HFFc6 (cell line): ENCODE measurements at places on chromosomes 5 and 9. TPM values are rescaled to one million over a fixed set of nuclear protein-coding genes. Genes with fewer than 3 reads are reported as not detected.

SLC28A3 gene
- 0.35 to 0.58 TPM (median 0.56 TPM) in 3 replicates for total RNA-seq

DNA sequence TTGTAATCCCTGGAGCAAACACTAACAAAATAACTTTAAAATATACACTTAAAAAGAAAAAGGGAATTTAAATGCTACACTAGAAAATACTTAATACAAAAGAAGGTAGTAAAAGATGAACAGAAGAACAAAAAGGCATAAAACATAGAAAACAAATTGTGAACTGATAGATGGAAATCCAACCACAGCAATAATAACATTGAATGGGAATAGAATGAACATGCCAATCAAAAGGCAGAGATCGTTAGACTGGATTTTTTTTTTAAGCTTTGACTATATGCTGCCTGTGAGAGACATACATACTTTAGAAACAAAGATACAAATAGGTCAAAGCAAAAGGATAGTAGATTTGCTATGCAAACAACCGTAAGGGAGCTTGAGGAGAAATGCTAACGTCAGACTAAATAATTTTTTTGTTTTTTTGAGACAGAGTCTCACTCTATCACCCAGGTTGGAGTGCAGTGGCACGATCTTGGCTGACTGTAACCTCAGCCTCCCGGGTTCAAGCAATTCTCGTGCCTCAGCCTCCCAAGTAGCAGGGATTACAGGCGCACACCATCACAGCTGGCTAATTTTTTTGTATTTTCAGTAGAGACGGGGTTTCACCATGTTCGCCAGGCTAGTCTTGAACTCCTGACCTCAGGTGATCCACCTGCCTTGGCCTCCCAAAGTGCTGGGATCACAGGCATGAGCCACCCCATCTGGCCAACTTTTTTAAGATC lies 6.5 kb downstream of the ABO start:
- H3K27ac ChIP-seq: no peak overlapping the region
- H3K27me3 ChIP-seq: peaks cover 31% of the 10 kb centered on the region
- no peaks in the 10 kb centered on the region for H3K4me1 ChIP-seq
- no peaks in the 10 kb centered on the region for H3K36me3 ChIP-seq
- DNase-seq: no peak
- H3K4me3 ChIP-seq: no peak overlapping the region

PCDHA1 gene
- 0.12 to 0.24 TPM (median 0.22 TPM) in 3 replicates for total RNA-seq

DNA sequence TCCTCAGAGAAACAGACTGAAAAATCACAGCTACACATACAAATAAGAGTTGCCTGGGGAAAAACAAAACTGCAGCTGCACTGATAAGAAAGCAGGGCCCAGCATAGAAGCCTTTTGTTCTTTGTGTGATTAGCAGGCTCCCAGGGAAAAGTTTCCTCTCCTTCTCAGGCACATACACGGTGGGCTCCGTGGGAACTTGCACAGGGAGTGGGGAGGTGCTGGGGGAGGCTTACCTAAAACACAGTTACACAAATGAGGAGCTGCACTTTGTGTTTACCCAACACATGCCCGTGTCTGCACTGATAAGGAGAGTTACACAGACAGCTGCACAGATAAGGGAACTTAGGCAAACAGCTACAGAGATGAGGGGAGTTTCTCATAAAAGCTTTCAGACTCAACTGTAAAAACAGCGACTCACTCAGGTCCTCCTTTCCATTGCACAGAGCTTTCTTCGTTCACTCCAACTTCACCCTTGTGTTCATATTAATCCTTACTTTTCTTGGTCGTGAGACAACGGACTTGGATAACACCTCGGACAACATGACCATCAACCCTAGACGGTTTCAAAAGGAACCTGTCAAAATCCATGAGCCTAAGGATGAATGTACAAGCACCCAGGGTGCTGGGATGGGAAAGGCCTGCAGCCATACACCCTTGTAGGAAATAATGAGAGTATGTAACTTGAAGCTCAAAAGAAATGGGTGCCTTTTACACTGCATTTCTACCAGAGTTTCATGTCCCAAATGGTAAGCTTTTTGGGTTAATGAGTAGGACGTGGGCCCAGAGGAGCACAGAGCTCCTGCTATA lies 50.8 kb downstream of the SERINC5 start:
- H3K4me3 ChIP-seq: no peak overlapping the region
- peaks cover 50% of the 10 kb centered on the region for H3K4me1 ChIP-seq
- no peak for DNase-seq
- no peaks in the 10 kb centered on the region; the same call in none of the 2 replicates for H3K27me3 ChIP-seq
- no peaks in the 10 kb centered on the region; the same call in 1 of the 2 replicates for H3K36me3 ChIP-seq
- peak overlapping the region; percentile 36; the same call in 1 of the 2 replicates for H3K27ac ChIP-seq

C9orf153 gene
- total RNA-seq: 0.24 TPM in 1 of 3 replicates, not detected in the others
